ENCODE measurements at places on chromosomes 13 and 19.
A peak's percentile ranks its signal among the peaks of the same experiment; 100 is the strongest.

DNA sequence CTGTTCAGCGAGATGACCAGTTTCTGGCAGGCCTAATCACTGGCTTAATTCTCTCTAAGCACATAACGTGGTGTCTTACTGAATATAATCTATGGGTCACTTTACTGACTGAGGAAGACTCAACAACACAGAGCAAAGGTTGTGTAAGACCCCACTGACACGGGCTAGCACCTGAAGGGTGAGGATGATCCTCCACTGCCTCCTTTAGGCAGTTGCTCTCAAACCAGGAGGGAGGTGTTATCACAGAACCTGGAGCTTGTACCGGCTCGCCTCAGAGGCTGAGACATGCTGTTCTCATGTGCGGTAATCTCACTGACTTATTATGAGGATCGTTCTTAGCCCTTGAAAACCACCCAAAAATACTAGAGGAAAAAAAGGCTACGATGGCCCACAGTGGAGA lies 28.3 kb downstream of the RCBTB2 start:
- no peak for DNase-seq

GRCh38 chr13:79794931-79795330 lies 314.0 kb downstream of the NDFIP2 start:
- no peak for DNase-seq

- DNase-seq, result no peak
Measured at GRCh38 chr13:28349907-28350654, 144.8 kb downstream of the FLT1 start.

DNA sequence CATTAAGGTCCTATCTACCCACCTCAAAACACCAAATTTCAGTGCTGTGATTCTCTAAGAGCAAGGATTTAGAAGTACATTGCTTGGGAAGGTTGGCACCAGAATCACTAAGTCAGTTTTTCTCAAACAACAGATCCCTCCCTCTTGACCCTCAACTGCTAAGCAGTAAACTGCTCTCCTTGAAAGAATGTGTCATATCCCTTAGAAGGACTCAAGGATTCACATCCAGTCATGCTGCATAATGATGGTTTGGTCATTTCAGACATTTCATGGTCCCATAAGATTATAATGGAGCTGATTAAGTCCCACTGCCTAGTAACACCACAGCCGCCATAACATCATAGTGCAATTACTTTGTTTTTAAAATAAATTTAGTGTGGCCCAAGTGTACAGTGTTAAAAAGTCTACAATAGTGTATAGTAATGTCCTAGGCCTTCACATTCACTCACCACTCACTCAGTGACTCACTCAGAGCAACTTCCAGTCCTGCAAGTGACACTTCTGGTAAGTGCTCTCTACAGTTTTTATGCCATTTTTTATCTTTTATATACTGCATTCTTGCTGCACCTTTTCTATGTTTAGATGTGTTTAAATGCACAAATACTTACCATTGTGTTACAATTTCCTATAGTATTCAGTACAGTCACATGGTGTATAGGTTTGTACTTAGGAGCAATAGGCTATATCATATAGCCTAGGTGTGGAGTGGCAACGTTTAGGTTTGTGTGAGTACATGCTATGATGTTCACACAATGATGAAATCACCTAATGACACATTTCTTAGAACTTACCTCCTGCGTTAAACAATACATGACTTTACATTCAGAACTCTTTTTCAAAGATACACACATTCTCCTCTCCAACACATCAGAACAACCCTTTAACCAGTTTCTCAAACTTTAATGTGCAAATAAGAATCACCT lies 15.7 kb upstream of the CCDC169 start:
- DNase-seq, result no peak

GRCh38 chr13:83732755-83733154 lies 149.5 kb downstream of the SLITRK1 start:
- DNase-seq, result no peak

DNA sequence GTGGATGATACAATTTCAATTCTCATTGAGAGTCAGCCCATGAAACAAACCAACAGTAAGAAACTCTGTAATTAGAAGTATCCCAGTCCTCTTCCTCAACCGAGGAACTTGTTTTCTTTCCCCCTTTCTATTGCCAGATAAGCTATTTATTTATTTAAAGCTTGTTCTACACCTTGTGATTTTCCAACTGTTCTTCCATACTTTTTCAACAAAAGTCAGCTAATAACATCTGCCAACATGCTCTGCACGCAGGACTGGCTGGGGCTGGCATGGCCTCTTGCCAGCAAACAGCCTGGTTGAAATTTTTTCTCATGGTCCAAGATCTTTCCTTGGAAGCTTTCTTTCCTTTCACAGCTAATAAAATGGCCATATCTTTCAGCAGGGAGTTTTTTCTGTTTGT lies 2.9 kb upstream of the IRS2 start:
- no peak for DNase-seq

DNA sequence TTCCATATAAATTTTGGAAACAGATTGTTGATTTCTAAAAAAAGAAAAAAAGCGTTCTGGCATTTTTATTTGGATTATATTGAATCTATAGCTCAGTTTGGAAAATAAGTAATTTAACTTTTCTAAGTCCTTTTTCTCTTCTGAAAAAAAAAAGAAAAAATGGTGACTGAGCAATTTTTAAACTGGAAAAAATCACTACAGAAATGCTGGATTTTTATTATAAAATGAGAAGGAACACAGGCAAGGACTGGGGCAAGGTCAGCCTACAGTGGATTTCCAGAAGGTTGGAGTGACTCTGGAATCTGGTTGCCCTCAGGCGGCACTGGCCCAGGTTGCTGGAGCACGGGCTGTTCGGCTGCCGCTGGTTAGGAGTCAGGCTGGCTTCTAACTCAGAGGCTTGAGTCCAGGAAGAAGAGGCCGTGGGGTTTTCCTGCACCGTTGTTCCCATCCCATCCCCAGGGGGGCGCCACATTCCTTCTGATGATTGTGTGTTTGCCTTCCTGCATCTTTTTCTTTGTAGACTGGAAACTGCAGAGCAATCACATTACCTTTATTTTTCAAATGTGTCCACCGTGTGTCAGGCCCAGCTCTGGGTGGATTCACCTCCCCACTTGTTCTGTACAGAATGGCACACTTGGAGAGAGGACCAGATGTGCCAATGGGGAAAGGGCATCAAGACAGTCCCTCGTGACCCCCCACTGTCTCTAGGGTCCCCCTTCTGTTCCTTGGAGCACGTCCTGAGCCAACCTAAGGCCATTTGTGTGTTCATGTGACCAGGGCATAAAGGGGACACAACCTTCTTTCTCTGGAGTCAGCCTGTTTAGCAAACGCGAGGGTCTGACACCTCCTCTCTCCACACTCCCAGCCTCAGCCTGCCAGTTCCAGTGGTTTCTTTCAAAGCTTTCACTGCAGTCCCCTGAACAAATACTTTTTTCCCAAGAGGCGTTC lies 44.5 kb upstream of the GTF3A start:
- DNase-seq, result peak; percentile 52

All from activated naive CD4-positive, alpha-beta T cell treated with Interleukin-2 at 50 U/mL for 16 hours (primary cell).